MCF 10A (cell line): ENCODE measurements at places on chromosomes 4 and X. TPM values are rescaled to one million over a fixed set of nuclear protein-coding genes. Genes with fewer than 3 reads are reported as not detected.

GRCh38 chrX:2629316-2630007 is 61.6 kb upstream of the CD99 start:
- DNase-seq: peak; percentile 31

The CLGN gene
- total RNA-seq: 10.7 and 37.6 TPM in 2 replicates

DNA sequence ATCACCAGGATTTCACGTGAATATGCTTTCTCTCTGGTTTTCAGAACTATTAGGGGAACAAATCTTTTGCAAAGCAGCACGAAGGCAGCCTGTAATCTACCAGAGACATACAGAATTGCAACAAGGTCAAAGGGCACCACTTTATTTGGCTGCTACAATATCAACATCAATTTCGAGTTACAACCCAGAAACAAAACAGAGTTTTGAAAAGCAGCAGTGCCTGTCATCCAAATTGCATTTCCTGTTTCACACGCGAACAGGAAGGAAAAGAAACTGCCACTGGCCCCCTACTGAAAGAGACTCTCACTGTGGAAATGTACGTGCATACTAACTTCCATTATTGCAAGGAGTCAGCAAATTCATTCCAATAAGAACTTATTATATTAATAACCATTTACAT is 17.1 kb upstream of the C1QTNF7 start:
- no peak for DNase-seq

- no peak for DNase-seq
These were observed 10.5 kb upstream of the PGM2 start for GRCh38 chr4:37816006-37816405.

- no peak for DNase-seq
These were observed 25.2 kb downstream of the RWDD4 start for GRCh38 chr4:183633476-183634400.

The TGIF2LX gene
- not detected in 2 replicates for total RNA-seq

DNA sequence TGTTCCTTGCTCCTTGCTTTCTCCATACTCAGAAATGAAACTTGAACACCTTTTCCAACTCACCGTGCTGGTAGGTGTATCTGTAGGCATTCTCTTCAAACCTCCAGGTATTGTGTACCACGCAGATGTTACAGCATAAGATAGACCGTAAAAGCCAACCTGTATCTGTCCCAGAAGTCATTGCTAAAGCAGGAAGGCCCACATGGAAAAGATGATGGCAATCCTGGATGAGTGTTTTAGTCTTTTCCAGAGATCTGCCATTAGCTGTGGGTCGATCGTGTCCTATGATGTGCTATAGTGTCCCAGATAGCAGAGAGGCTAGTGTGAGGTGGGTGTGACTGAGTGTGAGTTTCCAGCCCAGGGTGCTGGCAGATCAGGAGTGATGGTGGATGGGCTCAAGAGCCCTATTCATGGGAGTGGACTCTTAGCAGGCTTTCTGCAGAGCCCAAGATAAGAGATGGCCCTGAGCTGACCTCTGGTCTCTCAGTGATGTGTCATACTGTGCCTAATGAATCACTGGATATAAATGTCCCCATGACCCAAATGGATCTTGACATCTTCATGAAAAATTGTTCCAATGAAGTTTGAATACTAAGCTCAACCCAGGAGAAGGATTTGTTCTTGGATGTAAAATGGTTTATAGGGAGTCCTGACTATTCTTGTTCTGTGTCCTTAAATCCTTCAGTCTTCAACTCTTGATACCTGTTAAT is 69.1 kb upstream of the WDR1 start:
- no peak for DNase-seq

GRCh38 chr4:133799717-133800315 is 401.8 kb downstream of the PABPC4L start:
- DNase-seq: no peak

The PRDM5 gene
- 6.4 and 7.3 TPM in 2 replicates for total RNA-seq

- no peak for DNase-seq
These were observed 59.1 kb downstream of the NKX6-1 start for GRCh38 chr4:84439996-84440395.

The ZMAT1 gene
- not detected in 2 replicates for total RNA-seq

The HHIP gene
- 0.12 TPM in 1 of 2 replicates, not detected in the other for total RNA-seq

DNA sequence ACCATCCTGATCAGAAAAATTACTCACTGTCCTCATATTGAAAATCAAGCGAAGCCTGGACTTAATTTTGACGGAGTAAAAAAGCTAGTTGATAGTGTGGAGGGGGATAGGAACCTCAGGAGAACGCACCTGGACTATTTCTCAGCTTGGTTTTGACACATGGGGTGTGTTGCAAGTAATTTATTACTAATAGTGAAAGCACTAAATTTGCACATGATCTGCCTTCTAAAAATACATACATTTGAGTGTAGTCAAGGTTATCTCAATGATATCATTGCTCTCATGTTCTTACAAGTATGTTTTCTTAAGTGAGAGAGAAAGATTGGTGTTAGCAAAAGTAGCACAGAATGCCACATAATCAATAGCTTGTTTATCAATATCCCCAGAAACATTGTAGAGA is 29.5 kb downstream of the LRIT3 start:
- no peak for DNase-seq
